Esophagus muscularis mucosa (tissue), 4 donors: ENCODE measurements at places on chromosomes 16 and 17. TPM values are rescaled to one million over a fixed set of nuclear protein-coding genes. Genes with fewer than 3 reads are reported as not detected.

The CES1 gene
- 27.8 TPM for total RNA-seq

The PYY gene
- not detected for total RNA-seq

The TACO1 gene
- 15.1 TPM for total RNA-seq

The ANKS4B gene
- not detected for total RNA-seq

The NUP85 gene
- total RNA-seq = 23.8 TPM

The ERAL1 gene
- total RNA-seq = 28.0 TPM

The CCDC154 gene
- total RNA-seq = 0.17 TPM

The KRTAP1-1 gene
- total RNA-seq = not detected

The KRTAP2-4 gene
- total RNA-seq = not detected

The NXN gene
- 37.0 TPM for total RNA-seq

The TSNAXIP1 gene
- total RNA-seq = 1.0 TPM

The TEKT1 gene
- total RNA-seq = not detected

The CCL17 gene
- not detected for total RNA-seq

- H3K4me3 ChIP-seq = no peak overlapping the region
- peaks cover 33% of the 10 kb centered on the region for H3K4me1 ChIP-seq
- DNase-seq = no peak
- H3K27ac ChIP-seq = peak overlapping the region; percentile 92
Observed at GRCh38 chr17:19727501-19728078, 11.2 kb upstream of the SLC47A2 start.

DNA sequence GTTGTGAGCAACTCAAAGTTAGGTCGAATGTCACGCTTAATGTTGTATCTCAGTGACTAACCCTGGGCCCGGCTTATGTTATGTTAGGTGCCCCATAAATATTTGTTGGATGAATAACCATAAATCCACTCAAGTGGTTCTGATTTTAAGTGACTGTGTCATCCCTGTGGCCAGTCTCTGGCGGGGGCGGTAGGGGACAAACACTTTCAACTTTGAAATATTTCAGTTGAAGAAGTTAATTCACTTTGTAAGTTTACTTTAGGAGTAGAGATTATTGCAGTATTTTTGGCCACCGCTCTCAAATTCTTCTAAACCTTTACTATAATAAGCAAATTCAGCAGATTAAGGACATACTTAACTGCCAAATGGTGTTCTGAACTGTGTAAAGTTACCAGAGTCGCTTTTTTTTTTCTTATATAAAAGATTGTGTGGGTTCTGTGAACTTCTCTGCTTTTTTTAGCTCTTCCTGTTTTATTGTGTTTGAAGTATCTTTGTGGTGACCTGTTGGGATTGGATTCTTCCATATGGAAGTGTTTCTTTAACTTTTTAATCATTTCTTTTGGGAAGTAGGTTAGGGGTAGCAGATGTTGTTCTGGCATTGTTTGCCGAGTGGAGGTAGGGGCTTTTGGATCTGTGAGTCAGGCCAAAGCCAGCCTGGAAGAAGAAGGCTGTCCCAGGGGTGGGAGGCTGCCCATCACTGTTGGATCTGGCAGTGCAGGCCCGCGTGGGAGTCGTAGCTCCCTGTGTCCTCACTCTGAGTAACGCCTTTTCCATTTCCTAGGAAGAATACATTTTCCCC, 61.4 kb upstream of the TBX2 start:
- no peak for DNase-seq
- H3K4me3 ChIP-seq = no peak overlapping the region
- H3K4me1 ChIP-seq = peaks cover 50% of the 10 kb centered on the region
- H3K36me3 ChIP-seq = no peaks in the 10 kb centered on the region
- peak overlapping the region; percentile 76 for H3K27ac ChIP-seq
- no peaks in the 10 kb centered on the region for H3K27me3 ChIP-seq

DNA sequence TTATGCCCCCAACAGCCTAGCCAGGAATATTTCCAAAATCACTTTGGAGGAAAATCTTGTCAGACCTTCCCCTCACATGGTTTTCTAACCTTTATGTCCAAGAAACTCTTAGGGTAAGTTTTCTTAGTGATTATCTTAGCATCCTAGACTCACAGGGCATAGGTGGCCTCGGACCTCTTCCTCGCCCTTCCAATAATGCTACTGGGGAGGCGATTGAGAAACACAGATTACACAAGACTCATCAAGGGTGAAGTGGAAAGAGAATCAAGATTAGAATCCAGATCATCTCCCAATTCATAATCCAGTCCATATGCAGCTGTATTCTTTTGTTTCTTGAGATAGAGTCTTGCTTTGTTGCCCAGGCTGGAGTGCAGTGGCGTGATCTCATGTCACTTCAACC, 358.4 kb upstream of the CDH5 start:
- H3K27me3 ChIP-seq = no peaks in the 10 kb centered on the region
- H3K36me3 ChIP-seq = no peaks in the 10 kb centered on the region
- no peak overlapping the region for H3K27ac ChIP-seq
- DNase-seq = no peak

- H3K27me3 ChIP-seq = no peaks in the 10 kb centered on the region
- H3K4me3 ChIP-seq = no peak overlapping the region
- H3K4me1 ChIP-seq = peaks cover 37% of the 10 kb centered on the region
- peaks cover 43% of the 10 kb centered on the region for H3K36me3 ChIP-seq
- no peak for DNase-seq
- no peak overlapping the region for H3K27ac ChIP-seq
Observed at GRCh38 chr16:30350134-30350871, 4.8 kb downstream of the CD2BP2 start.

GRCh38 chr16:7839568-7839967, 506.9 kb downstream of the RBFOX1 start:
- H3K4me1 ChIP-seq = no peaks in the 10 kb centered on the region
- H3K36me3 ChIP-seq = no peaks in the 10 kb centered on the region
- no peaks in the 10 kb centered on the region for H3K27me3 ChIP-seq
- H3K4me3 ChIP-seq = no peak overlapping the region

DNA sequence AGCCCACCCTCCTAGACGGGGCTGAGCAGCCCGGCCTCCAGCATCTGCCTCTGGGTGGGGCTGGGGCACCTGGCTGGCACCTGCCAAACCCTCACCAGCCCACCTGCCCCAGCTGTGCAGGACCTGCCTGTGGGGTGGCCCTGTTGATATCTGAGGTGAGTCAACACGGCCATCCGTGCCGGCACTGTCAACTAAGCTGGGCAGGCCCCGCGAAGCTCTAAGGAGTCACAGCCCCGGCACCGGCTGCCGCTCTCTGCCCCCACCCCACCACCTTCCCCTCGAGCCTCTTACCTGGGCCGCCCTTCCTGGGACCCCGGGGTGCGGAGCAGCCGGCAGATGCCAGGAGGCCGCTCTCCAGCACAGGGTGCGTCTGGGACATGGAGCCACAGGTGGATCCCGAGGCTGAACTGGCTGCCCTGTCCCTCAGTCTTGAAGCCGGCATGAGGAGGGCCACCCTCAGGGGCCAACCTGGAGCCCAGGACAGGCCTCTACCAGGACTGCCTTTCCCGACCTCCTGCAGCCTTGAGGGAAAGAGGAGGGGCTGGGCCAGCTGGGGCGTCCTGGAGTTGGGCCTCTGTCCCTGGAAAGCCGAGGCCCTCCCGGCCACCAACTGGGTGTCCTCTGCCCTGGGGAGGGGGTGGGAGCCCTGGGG, 515 bp downstream of the CBFA2T3 start:
- H3K4me1 ChIP-seq = peaks cover 23% of the 10 kb centered on the region
- no peak overlapping the region for H3K27ac ChIP-seq
- H3K27me3 ChIP-seq = no peaks in the 10 kb centered on the region
- H3K36me3 ChIP-seq = no peaks in the 10 kb centered on the region

GRCh38 chr17:40560592-40561293, 4.5 kb downstream of the CCR7 start:
- H3K27ac ChIP-seq = peak overlapping the region; percentile 12
- no peaks in the 10 kb centered on the region for H3K36me3 ChIP-seq
- DNase-seq = peak; percentile 88
- no peaks in the 10 kb centered on the region for H3K27me3 ChIP-seq
- peak overlapping the region; percentile 26 for H3K4me3 ChIP-seq

DNA sequence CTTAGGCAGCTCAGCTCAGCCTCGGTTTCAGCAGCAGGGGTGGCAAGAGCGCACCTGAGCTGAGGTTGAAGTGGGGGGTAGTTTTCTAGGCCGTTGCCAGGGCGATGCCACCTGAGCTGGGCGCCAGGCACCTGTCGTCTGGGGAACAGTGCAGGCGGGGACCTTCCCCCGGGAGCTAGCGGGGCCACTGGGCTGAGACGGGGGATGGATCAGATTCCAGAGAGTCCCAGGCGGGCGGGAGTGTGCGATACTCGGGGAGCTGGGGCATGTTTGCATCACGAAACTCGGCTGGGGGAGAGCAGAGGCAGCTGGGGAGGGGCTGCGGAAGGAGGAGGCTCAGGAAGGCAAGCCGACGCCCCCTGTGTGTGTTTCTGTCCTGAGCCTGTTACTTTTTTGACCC, 477 bp upstream of the CLDN9 start:
- no peaks in the 10 kb centered on the region for H3K4me1 ChIP-seq
- DNase-seq = no peak
- peaks cover 85% of the 10 kb centered on the region for H3K27me3 ChIP-seq
- H3K4me3 ChIP-seq = no peak overlapping the region
- H3K27ac ChIP-seq = no peak overlapping the region
- H3K36me3 ChIP-seq = no peaks in the 10 kb centered on the region

DNA sequence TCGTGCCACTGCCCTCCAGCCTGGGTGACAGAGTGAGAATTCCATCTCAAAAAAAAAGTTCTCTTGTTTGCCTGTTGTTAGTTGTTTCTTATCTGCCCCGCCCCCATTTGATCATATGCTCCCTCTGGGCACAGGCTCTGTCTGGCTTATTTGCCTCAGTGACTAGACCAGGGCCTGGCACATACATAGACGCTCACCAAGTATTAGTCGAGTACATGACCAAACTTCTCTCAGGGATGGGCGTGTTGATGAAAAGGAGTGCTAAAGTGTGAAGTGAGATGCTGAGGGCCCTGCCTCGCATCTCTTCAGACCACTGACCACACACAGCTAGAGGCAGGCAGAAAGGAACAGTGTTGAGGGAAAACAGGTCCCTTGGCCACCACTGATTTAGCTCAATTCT, 3.3 kb upstream of the HELZ start:
- peaks cover 10% of the 10 kb centered on the region for H3K4me1 ChIP-seq
- H3K27me3 ChIP-seq = no peaks in the 10 kb centered on the region
- H3K27ac ChIP-seq = no peak overlapping the region
- no peaks in the 10 kb centered on the region for H3K36me3 ChIP-seq
- no peak overlapping the region for H3K4me3 ChIP-seq
- no peak for DNase-seq

DNA sequence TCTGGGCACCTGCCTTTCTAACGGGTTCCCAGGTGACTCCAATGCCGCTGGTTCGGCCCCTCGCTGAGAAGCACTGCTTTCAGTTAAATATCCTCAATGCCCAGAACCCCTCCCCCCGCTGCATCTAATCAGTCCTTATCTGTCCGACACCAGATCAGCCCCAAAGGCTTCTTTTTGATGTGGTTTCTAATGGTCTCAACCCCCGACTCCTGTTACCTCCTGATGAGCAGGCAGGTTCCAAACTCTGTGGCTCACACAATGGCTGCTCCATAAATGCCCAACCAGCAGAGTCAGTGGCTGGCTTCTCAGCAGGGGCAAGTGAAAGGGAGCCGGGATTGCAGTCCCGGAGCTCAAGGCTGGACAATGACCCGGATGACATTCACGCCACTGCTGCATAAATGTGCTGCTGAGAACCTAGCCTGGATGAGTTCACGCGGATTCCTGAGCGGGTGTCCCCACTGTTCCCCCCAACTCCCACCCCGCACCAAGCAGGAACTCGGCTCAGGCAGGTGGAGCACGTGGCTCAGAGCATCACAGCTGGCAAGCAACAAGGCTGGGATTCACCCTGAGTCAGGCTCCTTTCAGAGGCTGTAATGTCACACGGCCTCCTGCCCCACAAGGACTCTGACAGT, 1.0 kb upstream of the SLC38A8 start:
- H3K27ac ChIP-seq = no peak overlapping the region
- peaks cover 8% of the 10 kb centered on the region for H3K36me3 ChIP-seq
- no peaks in the 10 kb centered on the region for H3K4me1 ChIP-seq
- H3K27me3 ChIP-seq = peaks cover 20% of the 10 kb centered on the region

DNA sequence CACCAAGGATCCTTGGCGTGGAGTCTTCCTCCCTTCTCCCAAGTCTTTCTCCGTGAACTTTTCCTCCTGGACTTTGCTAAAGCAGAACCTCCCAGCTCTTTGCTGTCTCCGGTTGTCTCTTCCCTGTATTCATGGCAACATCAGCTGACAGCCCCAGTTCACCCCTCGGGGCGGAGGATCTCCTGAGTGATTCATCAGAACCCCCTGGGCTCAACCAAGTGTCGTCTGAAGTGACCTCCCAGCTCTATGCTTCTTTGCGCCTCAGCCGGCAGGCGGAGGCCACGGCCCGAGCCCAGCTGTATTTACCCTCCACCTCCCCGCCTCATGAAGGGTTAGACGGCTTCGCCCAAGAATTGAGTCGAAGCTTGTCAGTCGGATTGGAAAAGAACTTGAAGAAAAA, 943 bp downstream of the CNTROB start:
- H3K4me1 ChIP-seq = peaks cover 53% of the 10 kb centered on the region
- peak overlapping the region; percentile 73 for H3K4me3 ChIP-seq
- peak overlapping the region; percentile 82 for H3K27ac ChIP-seq
